GM23338 (cell line): ENCODE measurements at places on chromosomes 12 and 14. TPM values are rescaled to one million over a fixed set of nuclear protein-coding genes. Genes with fewer than 3 reads are reported as not detected.

GRCh38 chr14:83147006-83147405, 1613.4 kb upstream of the SEL1L start:
- DNase-seq, result no peak

DNA sequence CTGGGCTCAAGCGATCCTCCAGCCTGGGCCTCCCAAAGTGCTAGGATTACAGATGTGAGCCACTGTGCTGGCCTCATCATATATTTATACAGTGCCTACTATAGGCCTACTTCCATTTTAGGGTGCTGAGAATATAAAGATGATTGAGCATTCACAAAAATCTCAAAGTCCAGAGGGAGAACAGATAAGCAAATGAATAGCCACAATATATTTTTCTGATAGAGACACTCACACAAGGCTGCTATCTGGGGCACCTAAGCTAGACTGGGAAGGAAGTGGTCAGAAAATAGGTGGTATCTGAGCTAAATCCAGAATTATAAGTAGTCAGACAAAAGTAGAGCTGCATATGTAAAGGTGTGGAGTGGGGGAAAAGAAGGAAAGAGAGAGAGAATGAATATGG, 21.6 kb downstream of the PKP2 start:
- DNase-seq, result no peak

GRCh38 chr12:20314328-20314727, 54.0 kb upstream of the PDE3A start:
- DNase-seq, result peak; percentile 13

DNA sequence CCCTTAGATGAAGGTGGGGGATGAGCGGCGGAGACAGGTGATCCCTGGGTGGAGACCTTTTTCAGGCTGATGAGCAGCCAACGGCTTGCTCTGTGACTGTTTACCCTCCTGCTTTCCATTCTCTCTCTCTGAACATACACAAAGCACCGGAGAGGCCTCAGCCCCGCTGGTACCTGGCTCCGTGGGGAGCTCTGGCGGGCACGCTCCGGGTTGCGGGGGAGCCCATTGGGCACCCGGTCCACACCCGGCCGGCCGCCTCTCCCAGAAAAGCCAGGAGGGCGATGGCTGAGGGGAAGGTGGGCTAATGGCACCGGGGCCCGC, 545 bp downstream of the SMARCC2 start:
- DNase-seq, result no peak

Gene DTX1
- 4.7 and 9.0 TPM in 2 replicates for total RNA-seq

Gene NPAS3
- total RNA-seq, result 0.08 and 0.17 TPM in 2 replicates

Gene CPNE8
- 8.6 and 8.7 TPM in 2 replicates for total RNA-seq

Gene CHFR
- 42.7 and 47.7 TPM in 2 replicates for total RNA-seq

Gene ANO2
- 3.3 and 4.6 TPM in 2 replicates for total RNA-seq

Gene TNS2
- 5.7 and 6.9 TPM in 2 replicates for total RNA-seq

- no peak for DNase-seq
These were observed 40.8 kb downstream of the CCDC60 start for GRCh38 chr12:119375075-119375882.

Gene ZNF84
- total RNA-seq, result 36.3 and 46.6 TPM in 2 replicates

DNA sequence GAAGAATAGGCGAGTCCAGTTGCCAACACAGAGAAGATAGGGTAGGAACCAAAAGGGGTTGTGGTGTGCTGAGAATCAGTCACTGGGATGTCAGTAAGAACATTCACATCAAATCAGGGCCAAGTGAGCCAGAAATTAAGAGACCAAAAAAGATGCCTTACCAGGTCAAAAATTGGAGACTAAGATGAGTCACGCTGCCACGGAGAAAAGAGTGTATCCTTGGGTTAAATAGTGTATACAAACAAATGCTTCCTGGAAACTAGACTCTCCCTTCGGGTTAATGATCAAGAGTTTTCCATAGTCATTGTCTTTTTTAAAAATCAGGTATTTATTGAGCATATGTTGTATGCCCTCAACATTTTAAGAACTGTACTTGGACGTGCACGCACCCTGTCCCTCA, 45.2 kb upstream of the BAZ1A start:
- DNase-seq, result no peak

DNA sequence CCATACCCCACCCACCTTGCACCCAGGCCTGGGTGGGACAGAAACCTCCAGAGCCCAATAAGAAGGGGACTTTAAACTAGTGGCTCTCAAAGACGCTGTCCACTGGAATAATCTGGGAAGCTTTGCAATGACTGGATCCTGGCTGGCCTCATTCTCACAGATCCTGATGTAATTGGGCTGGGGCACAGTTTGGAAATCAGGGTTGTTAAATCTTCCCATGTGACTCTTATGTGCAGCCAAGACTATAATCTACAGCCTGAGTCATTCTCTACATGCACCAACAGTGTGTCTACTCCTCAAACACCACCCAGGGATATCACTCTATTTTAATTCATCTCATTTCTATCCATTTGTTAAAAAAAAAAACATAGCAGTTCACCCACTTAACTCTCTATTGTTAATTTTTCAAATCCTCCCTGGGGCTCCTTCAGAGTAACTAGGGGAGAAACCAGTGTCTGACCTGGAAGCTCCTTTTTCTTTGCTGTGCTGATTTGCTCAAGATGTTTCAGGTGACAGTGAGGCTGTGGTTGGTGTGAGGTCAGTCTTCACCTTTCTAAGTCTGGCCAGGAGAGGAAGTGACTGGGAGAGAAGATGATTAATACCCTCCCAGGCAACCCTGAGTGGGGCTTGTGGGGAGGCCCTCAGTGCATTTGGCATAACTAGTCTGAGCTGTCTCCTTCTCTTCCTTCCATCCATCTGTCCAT, 211.6 kb upstream of the SFSWAP start:
- DNase-seq, result no peak

Gene KERA
- not detected in 2 replicates for total RNA-seq

GRCh38 chr12:106774005-106774807, at the start of gene RIC8B:
TSS of gene RIC8B (plus strand) at chr12:106774682. CDS start at chr12:106774746, 64 bp downstream.
- DNase-seq, result peak; percentile 99

DNA sequence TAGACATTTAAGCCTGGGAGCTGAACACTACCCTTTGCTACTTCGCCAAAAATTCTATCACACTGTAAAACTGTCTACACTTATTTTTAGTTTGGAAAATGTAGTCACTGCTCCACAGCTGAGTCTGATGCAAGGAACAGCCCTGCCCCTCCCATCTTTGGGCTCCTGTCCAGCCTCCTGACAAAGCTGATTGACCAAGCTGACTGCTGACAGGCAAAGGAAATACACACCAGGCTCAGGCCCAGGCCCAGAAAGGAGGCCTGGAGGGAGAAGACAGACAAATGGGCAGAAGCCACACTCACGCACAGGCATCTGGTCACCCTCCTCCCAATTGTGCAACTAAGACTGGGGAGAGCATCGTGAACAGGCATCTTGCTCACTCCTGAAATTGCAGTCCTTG, 55.3 kb downstream of the ISCA2 start:
- DNase-seq, result no peak

DNA sequence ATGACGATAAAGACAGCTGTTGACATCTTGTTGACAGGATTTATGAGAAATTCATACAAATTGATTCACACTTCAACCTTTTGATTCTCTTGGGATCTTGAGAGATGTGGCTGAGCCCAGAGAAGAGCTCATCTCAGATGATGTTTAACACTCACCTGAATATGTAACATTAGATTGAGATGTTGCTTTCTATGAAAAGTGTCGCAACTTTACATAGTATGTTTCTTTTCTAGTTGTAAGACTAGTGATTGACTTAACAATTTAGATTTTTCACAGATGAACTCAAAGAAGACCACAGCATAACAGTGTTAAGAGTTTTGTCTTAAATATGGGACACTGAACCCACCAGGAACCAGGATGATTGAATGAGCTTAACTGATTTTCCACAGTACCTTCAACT, 40.6 kb upstream of the P2RX7 start:
- no peak for DNase-seq

Gene CPNE6
- not detected in 2 replicates for total RNA-seq

GRCh38 chr12:118680356-118680963, 300.9 kb upstream of the SRRM4 start:
- DNase-seq, result peak; percentile 22

- peak; percentile 95 for DNase-seq
These were observed 28.1 kb upstream of the TBC1D30 start for GRCh38 chr12:64796205-64796845.

DNA sequence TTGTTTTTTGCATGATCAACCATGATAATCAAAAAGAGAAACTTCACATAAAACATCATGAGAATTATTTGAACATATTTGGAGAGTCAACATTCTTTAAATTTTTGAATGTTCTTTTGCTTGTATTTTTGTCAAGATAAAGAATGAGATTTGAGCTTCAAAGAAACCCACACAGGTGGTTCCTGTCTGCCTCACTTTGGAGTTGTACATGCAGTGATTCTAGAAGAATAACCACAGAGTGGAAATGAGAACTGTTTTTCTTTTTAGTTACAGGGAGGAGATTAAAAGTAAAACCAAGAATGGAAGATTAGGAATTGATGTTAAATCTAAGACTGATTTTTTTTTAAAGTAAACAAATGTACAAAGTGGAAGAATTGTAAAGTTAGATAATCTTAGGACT, 2.3 kb upstream of the ZNF705A start:
- DNase-seq, result no peak

GRCh38 chr12:78101946-78102635, 271.4 kb downstream of the NAV3 start:
- peak; percentile 22 for DNase-seq

DNA sequence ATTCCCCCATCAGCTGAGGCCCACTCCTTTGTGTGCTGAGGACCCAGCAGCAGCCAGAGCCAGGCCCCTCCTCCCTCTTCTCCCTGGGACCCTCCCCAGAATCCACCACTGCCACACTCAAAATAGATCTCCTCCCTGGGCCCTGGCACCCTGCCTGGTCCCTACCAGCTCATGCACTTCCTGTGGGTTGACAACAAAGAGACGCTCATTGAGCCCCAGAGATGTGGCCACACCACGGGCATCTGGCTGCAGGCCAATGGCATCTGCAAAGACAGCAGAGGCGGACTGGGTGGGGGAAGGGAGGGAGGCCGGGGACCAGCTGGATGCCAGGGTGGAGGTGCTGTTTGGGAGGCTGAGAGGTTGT, 16.0 kb upstream of the ENDOU start:
- no peak for DNase-seq

DNA sequence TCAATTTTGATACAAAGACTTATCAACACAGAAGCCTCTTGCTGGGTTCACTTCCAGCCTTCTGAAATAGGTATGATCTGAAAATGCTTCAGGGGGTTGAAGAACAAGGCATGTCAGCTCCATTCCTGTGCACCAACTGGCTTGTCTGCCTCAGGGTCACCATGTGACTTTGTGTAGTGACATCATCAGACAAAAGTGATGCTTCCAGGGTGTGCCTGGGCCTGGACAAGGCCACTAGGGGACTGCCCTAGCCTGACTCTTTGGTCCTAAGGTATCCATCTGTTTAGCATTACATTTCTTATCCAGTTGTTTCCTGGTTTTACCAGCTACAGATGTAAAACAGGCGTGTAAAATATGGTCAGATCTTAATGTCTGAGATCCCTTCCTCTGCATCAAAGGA, 155.6 kb downstream of the CAND1 start:
- DNase-seq, result no peak
